ENCODE measurements at places on chromosomes 6 and 20.

DNA sequence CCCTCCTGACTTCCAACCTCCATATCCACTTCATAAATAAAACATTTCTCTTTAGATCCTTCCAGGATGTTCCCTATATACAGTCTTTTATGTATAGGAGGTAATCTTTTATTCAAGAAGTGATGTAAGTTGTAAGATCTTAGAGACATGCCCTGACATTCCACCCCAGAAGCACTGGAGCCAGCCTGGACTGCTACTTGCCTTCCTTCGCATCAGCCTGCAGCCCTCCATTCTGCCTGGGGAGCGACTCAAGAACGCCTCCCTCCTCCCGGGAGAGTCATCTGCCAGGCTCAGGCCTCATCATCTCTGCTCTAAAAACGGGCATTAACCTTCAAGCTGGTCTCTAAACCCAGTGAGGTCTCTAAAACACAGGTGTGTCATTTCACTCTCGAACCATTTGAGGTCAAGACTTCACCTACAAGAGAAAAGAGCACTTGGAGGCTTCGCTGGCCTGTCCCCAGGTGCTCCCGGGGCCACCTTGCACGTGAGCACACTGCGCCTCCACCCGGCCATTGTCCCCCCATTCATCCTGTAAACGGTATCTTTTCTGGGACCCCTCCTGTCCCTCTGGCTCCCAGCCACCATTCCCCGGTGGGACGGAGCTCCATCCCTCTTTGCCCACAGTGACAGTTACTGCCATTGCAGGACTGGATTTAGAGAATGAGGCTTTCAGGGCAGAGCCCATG lies 107.5 kb upstream of the PDE10A start:
- DNase-seq, result no peak

- no peak for DNase-seq
These were observed 14.8 kb downstream of the KIAA1755 start for GRCh38 chr20:38245753-38246152.

- DNase-seq, result no peak
These were observed 593 bp downstream of the DNMT3B start for GRCh38 chr20:32762754-32763201.

DNA sequence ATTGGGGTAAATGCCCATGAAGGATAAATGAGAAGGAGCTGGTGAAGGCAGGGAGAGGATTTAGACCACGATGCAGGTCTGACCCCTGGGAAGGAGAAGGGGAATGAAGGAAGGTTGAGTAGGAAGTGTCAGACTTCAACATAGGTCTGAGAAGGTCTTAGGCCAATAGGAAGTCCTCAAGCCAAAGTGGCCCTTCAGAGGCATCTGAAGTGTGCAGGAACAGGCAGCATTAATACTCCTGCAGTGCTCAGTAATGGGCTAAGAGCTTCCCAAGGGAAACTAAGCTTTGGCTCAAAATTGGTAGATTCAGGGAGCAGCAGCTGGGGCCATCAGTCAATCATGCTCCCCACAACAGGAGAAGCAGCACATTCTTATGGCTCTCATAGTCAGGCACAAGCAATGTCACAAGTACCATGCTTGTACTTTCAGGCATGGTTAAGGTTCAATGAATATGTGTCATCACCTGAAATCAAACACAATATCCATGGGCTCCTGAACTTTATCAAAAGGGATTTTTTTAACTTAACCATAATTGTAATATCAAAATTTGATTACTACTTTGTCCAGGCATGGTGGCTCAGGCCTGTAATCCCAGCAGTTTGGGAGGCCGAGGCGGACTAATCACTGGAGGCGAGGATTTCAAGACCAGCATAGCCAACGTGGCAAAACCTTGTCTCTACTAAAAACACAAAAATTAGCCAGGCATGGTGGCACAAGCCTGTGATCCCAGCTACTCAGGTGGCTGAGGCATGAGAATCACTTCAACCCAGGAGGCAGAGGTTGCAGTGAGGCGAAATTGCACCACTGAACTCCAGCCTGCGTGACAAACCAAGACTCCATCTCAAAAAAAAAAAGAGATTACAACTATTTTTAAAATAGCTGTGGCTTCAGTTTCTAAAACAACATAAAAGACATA lies 9.9 kb downstream of the RALGAPA2 start:
- DNase-seq, result no peak

- DNase-seq, result no peak
These were observed 1.8 kb upstream of the FBXL4 start for GRCh38 chr6:98949589-98949988.

GRCh38 chr6:34146021-34146782 lies at the start of gene GRM4:
TSS of gene GRM4 (minus strand) at chr6:34146087. CDS start at chr6:34133496, 12,591 bp downstream.
- DNase-seq, result no peak

- DNase-seq, result no peak
These were observed 764.6 kb downstream of the TBC1D32 start for GRCh38 chr6:120569714-120570113.

- no peak for DNase-seq
These were observed 185.4 kb downstream of the BCAS1 start for GRCh38 chr20:53884859-53885541.

DNA sequence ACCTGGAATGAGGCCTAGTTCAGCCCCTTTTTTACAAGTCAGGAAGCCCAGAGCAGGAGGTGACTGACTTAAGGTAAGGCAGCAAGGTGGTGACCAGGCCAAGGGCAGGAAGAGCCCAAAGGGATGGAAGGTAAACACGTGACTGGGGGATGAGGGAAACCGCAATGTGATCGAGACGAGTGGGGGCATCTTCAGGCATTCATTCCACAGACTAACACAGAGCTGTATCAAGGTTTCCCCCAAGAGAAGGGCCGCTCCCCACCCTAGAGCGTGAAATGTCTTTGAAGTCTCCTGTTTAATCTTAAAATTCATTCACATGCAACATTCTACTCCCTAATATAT lies 76.3 kb upstream of the PIM1 start:
- no peak for DNase-seq

DNA sequence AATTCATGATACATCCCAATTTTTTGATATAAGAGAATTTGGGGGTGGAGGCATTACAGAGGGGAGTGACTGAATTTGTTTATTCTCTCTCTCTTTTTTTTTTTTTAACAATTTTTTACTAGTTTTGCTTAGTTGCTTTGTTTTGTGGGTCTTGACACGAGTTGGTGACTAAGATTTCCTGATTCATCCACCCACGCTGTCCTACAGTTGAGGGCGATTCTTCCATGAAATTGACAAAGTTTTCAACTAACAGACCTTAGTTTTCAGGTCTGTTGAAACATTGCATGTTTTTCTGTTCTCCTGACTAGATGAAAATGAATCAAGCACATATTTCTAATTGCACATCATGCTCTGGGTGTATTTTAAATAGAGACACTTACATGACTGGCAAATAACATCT lies 613.8 kb downstream of the TFAP2B start:
- no peak for DNase-seq

- DNase-seq, result no peak
These were observed 380.0 kb upstream of the FLRT3 start for GRCh38 chr20:14717134-14717999.

GRCh38 chr20:1656844-1657243 lies 735 bp downstream of the SIRPG start:
- DNase-seq, result no peak

- no peak for DNase-seq
These were observed 301.8 kb downstream of the FARS2 start for GRCh38 chr6:5563086-5563485.

GRCh38 chr6:46204880-46205650 lies 34.3 kb upstream of the ENPP5 start:
- DNase-seq, result no peak

DNA sequence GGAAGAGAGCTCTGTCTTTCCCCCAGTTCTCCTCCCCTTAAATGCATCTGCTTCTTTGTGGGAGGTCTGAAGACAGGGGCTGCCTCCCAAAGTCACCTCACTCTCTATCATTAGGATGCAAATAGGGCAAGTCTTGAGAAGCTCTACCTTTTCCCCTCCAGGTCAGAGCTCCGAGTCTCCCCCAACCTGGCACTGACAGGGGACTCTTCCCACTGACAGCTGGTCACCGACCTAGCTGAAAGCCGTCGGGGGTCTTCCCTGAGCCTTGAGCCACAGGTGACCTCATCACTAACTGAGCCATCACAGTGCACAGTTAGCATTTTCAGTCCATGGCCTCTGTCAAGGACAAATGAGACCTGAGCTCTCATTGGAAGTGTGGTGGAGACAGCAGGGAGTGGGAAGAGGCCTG lies 386.7 kb downstream of the HACE1 start:
- no peak for DNase-seq

DNA sequence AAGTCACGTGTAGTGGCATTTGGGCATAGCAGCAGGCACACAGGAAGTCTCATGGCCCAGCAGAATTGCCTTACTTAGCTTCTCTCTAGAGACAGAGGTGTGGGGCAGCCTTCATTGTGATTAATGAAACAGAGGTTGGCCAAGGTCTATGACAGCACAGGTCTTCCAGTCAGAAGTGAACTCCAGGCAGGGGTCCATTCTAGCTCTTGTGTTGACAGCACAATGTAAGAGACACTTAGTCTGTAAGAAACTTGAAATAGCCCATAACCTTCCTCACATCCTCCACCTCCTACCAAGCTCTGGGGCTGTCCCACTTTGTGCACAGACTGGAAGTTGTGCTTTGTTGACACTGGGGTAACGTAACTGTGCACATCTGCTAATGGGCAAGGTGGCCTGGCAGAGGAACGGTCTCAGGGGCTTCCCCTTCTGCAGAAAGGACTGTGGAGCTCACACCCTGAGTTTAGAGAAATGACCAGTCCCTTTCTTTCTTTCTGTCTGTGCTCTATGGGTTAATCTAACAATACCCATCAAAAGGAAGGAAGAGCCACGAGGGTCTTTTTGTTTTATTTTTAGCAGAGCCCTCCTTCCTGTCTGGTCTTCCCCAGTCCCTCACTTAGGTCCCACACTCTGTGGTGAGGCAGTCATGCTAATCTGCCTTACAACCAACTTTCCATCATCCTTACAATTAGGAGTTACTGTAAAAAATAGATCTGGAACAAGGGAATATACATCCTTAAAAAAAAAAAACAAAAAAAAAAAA lies 35.6 kb upstream of the TAGAP start:
- DNase-seq, result peak; percentile 51

DNA sequence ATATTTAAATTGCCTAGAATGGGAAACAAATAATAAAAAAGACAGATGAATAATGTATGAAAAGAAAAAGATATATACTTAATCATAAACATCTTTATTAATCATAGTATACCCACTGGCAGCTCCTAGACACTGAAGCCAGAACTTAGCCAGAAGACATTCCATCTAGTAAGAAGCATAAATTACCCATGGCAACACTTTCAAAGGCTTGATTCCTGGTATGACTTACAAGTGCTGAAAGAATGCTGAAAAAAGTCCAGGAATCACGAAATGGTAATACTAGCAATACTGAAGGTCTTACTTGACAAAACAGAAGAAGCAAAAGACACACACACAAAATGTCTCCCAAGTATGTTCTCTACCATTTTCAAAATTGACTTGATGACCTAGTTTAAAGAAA lies 38.0 kb downstream of the RWDD2A start:
- no peak for DNase-seq

GRCh38 chr6:107344981-107345380 lies 114.4 kb downstream of the PDSS2 start:
- no peak for DNase-seq

DNA sequence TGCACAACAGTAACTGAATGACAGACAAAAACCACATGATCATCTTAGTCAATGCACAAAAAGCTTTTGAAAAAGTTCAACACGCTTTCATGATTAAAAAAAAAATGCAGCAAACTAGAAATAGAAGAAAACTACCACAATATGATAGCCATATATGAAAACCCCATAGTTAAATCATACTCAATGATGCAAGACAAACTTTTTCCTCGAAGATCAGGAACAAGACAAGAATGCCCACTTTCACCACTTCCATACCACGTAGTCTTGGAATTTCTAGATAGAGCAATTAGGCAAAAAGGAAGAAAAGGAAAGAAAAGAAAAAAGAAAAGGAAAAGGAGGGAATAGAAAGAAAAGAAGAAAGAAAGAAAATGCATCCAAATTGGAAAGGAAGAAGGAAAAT lies 44.6 kb upstream of the SLC23A2 start:
- DNase-seq, result no peak

- no peak for DNase-seq
These were observed 6.4 kb downstream of the TPMT start for GRCh38 chr6:18148304-18149025.

GRCh38 chr20:346640-347316 lies at the start of gene NRSN2:
TSS of gene NRSN2 (plus strand) at chr20:347111. CDS start at chr20:349644, 2,533 bp downstream.
- peak; percentile 88 for DNase-seq

- DNase-seq, result no peak
These were observed 105.4 kb downstream of the NCOA3 start for GRCh38 chr20:47606983-47607613.

DNA sequence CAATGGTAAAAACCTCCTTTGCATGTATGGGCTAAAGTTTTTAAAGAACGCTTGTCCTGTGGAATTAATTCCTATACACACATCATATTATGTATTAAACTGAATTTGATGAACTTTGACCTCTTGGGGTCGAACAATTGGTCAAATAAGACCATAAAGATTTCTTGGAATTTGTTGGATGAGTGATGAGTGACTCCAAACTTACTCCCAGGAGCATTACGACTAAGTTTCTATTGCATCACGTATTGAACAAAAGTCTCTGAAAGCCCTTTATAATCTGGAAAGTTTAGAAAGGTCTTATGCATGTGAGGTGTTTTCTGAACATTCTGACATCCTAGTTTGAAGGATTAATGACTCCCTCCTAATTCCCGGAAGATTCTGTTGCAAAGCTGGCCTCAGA lies 126.9 kb upstream of the BMP5 start:
- DNase-seq, result no peak

DNA sequence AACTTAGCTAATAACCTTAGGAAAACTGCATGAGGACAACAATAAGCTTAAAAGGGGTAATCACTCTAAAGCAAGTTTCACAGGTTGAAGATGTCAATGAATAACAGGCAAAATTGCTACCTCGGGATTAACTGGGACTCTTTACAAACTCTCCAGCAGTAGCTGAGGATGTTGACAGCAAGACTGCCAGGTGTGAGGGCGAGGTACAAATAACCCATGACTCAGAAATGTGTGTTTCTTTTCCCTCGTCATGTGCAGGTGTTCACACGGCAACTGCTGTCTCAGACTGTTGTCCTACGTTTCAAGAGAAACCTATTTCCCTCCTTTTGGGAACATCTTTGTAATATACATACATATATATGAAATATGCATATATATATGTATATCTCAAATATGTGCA lies 15.9 kb downstream of the BCAS1 start:
- no peak for DNase-seq

Measured in osteocyte (in vitro differentiated cells).